Naive thymus-derived CD8-positive, alpha-beta T cell (primary cell): ENCODE measurements at places on chromosomes 1 and 21.

DNA sequence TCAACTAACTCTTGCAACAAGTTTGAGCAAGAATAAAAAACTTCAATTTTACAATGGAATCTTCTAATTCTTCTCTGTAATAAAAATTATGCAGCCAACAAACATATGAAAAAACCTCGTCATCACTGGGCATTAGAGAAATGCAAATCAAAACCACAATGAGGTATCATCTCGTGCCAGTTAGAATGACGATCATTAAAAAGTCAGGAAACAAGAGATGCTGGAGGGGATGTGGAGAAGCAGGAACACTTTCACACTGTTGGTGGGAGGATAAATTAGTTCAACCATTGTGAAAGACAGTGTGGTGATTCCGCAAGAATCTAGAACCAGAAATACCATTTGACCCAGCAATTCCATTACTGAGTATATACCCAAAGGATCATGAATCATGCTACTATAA lies 327.5 kb upstream of the LYPLAL1 start:
- no peak for DNase-seq

GRCh38 chr1:2471587-2472001 lies 4.5 kb upstream of the PLCH2 start:
- DNase-seq: no peak

GRCh38 chr1:44371206-44371605 lies 16.1 kb upstream of the ERI3 start:
- DNase-seq: no peak

DNA sequence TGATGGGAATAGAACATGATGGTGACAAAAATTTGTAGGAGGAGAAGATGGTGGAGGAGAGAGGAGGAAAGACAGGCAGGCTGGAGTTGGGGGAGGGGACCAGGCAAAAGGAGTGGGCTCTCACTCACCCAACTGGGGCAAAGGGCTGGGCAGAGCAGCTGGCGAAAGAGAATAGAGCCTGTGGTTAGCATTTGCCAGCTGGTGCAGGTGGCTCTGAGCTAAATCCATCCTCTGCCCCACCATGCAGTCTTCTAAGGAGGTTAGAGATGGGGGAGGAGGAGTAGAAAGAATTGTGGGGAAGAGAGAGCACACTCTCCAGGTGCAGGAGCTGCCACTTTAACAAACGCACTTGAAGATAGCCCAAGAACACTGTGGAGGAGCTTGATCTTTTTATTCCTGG lies 27.6 kb upstream of the SLAMF1 start:
- DNase-seq: no peak

DNA sequence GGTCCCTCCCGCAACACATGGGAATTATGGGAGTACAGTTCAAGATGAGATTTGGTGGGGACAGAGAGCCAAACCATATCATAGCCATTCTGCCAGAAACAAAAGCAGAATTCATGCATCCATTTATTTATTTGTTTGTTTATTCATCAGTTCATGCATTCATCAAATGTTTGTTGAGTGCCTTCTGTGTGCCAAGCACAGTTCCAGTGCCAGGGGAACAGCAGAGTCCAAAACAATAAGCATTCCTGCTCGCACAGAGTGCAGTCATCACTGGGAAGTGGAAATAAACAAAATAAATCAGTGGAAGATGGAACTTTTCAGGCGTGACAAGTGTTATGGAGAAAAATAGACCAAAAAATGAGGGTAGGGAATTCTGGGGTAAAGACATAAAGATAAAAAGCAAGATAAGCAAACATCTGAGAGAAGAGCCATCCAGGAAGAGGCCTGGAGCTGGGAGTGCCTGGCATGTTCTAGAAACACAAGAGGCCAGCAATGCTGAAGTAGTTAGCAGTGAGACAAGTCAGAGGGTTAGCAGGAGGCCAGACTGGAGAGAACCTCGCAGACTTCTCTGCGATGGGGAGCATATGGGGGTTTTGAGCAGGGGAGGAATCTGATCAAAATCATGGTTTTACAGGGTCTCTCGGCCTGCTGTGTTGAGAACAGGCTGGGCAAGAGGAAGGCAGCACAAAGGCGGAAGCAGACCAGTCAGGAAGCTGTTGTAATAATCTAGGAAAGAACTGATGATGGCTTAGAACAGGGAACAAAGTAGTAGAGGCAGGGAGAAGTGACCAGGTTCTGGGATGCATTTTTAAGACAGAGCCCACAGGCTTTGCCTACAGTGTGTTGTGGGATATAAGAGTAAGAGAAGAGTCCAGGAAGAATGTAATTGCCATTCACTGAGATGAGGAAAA lies 113.2 kb downstream of the GLUL start:
- no peak for DNase-seq

DNA sequence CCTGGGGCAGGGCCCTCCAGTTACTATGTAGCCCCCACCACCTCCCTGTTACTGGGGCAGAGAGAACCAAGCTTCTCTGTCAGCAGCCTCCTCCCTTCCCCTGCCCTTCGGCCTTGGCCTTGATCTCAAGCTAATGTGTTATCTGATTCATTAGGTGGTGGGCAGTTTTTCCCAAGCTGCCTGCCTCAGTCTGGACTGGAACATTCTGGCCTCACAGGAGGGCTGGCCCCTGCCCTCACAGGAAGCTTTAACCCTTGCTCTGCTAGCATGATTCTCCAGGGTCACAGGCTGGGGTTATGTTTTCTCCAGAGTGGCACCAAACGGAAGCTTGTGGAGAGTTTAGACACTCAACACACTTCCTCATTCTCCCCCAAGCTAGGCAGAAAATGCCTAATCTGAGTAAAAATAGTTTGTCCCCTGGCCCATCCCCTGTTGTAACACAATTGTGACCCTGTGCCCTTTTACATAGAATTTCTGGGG lies 37.2 kb upstream of the SLC6A9 start:
- DNase-seq: no peak
